ENCODE measurements at places on chromosomes 7 and 10.
A peak's percentile ranks its signal among the peaks of the same experiment; 100 is the strongest.

DNA sequence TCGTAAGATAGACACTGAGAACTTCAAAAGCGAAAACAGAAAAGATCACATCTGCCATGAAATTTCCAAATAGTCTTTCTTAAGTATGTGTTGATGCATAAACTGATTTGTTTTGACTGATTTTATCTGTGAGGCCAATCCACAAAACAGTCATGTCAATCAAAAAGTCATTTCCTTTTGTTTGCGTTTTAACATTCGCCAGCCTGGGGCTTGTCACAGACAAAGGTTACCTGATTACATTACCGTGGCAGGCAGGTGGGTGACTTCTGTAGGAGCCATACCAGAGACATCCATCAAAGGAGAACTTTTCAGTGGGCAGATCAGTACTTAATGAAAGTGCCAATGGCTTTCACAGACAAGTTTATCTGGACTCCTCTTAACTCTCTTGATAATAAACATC lies 45.5 kb upstream of the BET1 start:
- no peak overlapping the region for H3K4me3 ChIP-seq
- DNase-seq: no peak
- no peaks in the 10 kb centered on the region for H3K36me3 ChIP-seq
- no peaks in the 10 kb centered on the region for H3K27me3 ChIP-seq

- H3K36me3 ChIP-seq: peaks cover 4% of the 10 kb centered on the region
- H3K27ac ChIP-seq: peak overlapping the region; percentile 60
- H3K4me3 ChIP-seq: no peak overlapping the region
- 0 out of 2 replicates have a peak, but pooled peaks cover 4% of the 10 kb centered on the region for H3K4me1 ChIP-seq
- no peaks in the 10 kb centered on the region for H3K27me3 ChIP-seq
- no peak for DNase-seq
These were observed 15.3 kb downstream of the ECHDC3 start for GRCh38 chr10:11757454-11757820.

DNA sequence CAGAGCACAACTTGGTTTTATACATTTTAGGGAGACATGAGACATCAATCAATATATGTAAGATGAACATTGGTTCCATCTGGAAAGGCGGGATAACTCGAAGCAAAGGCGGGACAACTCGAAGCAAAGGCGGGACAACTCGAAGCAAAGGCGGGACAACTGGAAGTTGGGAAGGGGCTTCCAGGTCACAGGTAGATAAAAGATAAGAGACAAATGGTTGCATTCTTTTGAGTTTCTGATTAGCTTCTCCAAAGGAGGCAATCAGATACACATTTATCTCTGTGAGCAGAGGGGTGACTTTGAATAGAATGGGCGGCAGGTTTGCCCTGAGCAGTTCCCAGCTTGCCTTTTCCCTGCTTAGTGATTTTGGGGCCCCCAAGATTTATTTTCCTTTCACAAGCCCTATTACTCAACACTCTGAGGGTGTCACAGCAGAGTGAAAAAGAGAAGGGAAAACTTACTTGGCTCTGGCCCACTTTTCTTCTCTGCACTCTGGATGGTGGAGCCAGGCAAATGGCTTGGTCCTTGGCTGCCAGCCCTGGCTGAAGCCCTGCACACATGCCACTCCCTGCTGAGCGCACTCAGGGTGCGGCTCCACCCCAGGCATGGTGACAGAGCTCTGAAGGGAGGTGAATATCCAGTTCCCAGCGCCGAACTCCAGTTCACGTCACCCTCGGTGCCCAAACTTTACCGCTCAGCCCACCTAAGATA lies 46.7 kb downstream of the PARD3 start:
- no peak for DNase-seq
- H3K36me3 ChIP-seq: no peaks in the 10 kb centered on the region

DNA sequence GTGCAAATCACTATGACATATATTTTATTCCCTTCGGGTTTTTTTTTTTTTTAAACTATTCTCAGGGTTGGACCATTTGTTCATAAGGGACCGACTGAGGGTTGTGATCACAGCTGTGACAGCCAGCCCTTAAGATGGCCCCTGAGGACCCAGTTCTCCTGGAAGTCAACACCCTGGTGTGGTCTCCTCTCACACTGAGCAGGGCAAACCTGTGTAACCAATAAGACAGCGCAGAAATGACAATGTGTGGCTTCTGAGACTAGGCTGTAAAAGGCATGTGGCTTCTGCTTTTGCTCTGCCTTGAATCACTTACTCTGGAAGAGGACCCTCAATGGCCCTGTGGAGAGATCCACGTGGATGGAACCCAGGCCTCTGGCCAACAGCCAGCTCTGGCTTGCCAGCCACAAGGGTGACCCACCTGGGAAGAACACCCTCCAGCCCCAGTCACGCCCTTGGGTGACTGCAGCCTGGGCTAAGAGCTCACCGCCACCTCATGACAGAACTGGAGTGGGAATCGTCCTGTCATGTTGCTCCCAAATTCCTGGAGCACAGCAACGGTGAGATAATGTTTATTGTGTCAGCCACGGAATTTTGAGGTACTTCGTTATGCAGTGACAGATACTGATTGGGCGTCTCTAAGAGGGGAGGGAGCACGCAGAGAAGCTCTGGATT lies 127.1 kb downstream of the CLEC2L start:
- no peaks in the 10 kb centered on the region for H3K36me3 ChIP-seq
- H3K4me1 ChIP-seq: peaks cover 36% of the 10 kb centered on the region
- H3K27ac ChIP-seq: peak overlapping the region; percentile 35
- H3K4me3 ChIP-seq: no peak overlapping the region

- H3K27me3 ChIP-seq: no peaks in the 10 kb centered on the region
- no peaks in the 10 kb centered on the region for H3K36me3 ChIP-seq
- H3K27ac ChIP-seq: no peak overlapping the region
These were observed 65.6 kb downstream of the TWIST1 start for GRCh38 chr7:19051767-19052375.

GRCh38 chr10:842795-843194 lies 88.7 kb downstream of the LARP4B start:
- no peaks in the 10 kb centered on the region for H3K4me1 ChIP-seq
- no peak overlapping the region for H3K4me3 ChIP-seq
- H3K27me3 ChIP-seq: no peaks in the 10 kb centered on the region
- no peak for DNase-seq

DNA sequence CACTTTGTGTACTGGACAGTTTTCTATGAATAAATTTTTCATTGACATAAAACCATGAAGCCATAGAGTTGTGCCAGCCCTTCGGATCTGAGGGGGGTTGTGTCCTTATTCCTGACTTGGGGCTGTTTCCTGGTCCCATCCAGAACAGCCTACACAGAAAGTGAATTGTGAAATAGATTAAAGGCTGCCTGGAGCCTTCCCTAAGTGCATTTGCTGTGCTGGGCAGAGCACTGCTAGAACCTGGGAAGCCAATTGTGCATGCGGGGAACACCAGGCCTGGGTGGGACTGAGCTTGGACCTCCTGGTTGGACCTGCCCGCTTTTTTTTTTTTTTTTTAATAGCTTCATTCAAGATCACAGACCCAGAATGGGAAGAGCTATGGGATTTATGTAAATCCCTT lies 238.9 kb downstream of the ARHGAP21 start:
- H3K27ac ChIP-seq: no peak overlapping the region
- H3K4me3 ChIP-seq: no peak overlapping the region
- DNase-seq: no peak

DNA sequence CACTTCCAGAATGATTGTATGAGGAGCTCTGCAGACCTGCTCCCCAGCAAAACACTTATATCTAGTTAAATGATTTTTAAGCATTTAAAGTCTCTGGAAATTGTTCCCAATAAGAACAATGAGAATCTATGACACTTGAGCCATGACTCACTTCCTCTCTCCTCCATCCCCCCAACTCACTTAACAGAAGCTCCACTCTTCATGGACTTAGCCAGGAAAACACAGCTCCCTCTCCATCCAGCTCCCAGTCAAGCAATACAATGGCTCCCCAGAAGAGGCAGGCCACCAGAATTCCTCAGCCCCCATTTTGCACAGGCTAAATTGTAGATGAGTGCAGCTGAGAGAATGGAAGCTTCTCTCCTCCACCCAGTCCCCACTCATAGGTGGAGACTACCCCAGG lies 27.0 kb downstream of the AOC1 start:
- DNase-seq: no peak
- peaks cover 16% of the 10 kb centered on the region for H3K27me3 ChIP-seq
- H3K4me1 ChIP-seq: peaks cover 16% of the 10 kb centered on the region
- H3K27ac ChIP-seq: no peak overlapping the region
- peaks cover 5% of the 10 kb centered on the region for H3K36me3 ChIP-seq

GRCh38 chr10:59181668-59182067 lies 5.2 kb downstream of the PHYHIPL start:
- H3K4me3 ChIP-seq: no peak overlapping the region
- no peak overlapping the region for H3K27ac ChIP-seq
- peaks cover 6% of the 10 kb centered on the region for H3K4me1 ChIP-seq
- DNase-seq: no peak

- no peak overlapping the region for H3K4me3 ChIP-seq
- H3K4me1 ChIP-seq: peaks cover 5% of the 10 kb centered on the region
- no peaks in the 10 kb centered on the region for H3K36me3 ChIP-seq
- no peak overlapping the region for H3K27ac ChIP-seq
- no peak for DNase-seq
These were observed 652.6 kb downstream of the SORCS1 start for GRCh38 chr10:106511917-106512316.

- H3K4me1 ChIP-seq: peaks cover 6% of the 10 kb centered on the region
- H3K36me3 ChIP-seq: no peaks in the 10 kb centered on the region
These were observed 305.4 kb upstream of the PODXL start for GRCh38 chr7:131861620-131862346.

- H3K4me1 ChIP-seq: peaks cover 34% of the 10 kb centered on the region
- H3K4me3 ChIP-seq: no peak overlapping the region
- H3K27ac ChIP-seq: peak overlapping the region; percentile 72
- no peaks in the 10 kb centered on the region for H3K36me3 ChIP-seq
- no peak for DNase-seq
- H3K27me3 ChIP-seq: no peaks in the 10 kb centered on the region
These were observed 16.1 kb upstream of the JMJD1C start for GRCh38 chr10:63481815-63482421.

DNA sequence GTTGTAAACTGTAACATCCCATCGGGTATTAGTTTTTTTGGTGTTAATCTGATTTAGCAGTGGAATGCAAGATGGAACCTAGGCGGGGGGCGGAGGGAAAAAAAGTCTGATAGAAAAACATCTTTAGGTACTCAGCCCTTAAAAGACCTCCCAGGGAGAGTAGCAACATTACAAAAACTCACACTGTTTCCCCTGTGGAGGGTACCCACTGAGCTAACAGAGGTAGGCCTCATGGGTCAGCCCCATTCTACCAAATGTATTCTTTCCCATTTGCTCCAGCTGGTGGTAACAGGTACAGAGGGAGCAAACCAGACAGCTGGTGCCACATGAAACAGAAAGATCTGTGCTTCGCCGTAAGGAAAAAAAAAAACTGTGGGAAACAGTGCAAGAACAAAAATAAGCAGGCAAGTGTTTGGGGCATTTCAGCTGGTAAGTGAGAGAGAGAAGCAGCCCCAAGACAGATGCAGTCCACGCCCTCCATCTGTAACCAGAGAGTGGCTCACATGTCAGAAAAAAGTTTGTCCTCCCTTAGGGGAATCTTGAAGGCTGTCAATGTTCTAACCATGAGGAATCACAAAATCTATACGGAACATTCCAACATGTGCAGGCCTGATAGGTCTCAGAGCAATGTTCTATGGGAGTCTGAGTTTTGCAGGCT lies 65.3 kb downstream of the HOXA1 start:
- peak overlapping the region; percentile 17 for H3K27ac ChIP-seq
- H3K4me3 ChIP-seq: 0 out of 2 replicates have a peak overlapping the region, but pooled peaks have one; percentile 1
- DNase-seq: no peak
- peaks cover 24% of the 10 kb centered on the region for H3K27me3 ChIP-seq
- peaks cover 21% of the 10 kb centered on the region for H3K4me1 ChIP-seq

- H3K27me3 ChIP-seq: no peaks in the 10 kb centered on the region
- H3K4me3 ChIP-seq: no peak overlapping the region
- no peaks in the 10 kb centered on the region for H3K36me3 ChIP-seq
- H3K4me1 ChIP-seq: peaks cover 10% of the 10 kb centered on the region
These were observed 4.0 kb upstream of the EXOC4 start for GRCh38 chr7:133248901-133249300.

GRCh38 chr10:104122225-104123107 lies 495 bp downstream of the SFR1 start:
- H3K27me3 ChIP-seq: no peaks in the 10 kb centered on the region
- H3K4me1 ChIP-seq: peaks cover 36% of the 10 kb centered on the region
- peak overlapping the region; percentile 98 for H3K27ac ChIP-seq

- peaks cover 19% of the 10 kb centered on the region for H3K4me1 ChIP-seq
- DNase-seq: no peak
- H3K27ac ChIP-seq: no peak overlapping the region
- H3K27me3 ChIP-seq: no peaks in the 10 kb centered on the region
- no peaks in the 10 kb centered on the region for H3K36me3 ChIP-seq
These were observed 30.4 kb downstream of the LRRC4 start for GRCh38 chr7:128000854-128001265.

GRCh38 chr10:121159670-121160069 lies 308.5 kb downstream of the WDR11 start:
- no peaks in the 10 kb centered on the region for H3K36me3 ChIP-seq
- no peaks in the 10 kb centered on the region for H3K27me3 ChIP-seq
- no peak for DNase-seq
- no peaks in the 10 kb centered on the region for H3K4me1 ChIP-seq
- H3K27ac ChIP-seq: no peak overlapping the region

- peaks cover 14% of the 10 kb centered on the region for H3K4me1 ChIP-seq
- DNase-seq: no peak
- H3K4me3 ChIP-seq: peak overlapping the region; percentile 70
These were observed 15.4 kb upstream of the FKBP9 start for GRCh38 chr7:32941681-32942414.

DNA sequence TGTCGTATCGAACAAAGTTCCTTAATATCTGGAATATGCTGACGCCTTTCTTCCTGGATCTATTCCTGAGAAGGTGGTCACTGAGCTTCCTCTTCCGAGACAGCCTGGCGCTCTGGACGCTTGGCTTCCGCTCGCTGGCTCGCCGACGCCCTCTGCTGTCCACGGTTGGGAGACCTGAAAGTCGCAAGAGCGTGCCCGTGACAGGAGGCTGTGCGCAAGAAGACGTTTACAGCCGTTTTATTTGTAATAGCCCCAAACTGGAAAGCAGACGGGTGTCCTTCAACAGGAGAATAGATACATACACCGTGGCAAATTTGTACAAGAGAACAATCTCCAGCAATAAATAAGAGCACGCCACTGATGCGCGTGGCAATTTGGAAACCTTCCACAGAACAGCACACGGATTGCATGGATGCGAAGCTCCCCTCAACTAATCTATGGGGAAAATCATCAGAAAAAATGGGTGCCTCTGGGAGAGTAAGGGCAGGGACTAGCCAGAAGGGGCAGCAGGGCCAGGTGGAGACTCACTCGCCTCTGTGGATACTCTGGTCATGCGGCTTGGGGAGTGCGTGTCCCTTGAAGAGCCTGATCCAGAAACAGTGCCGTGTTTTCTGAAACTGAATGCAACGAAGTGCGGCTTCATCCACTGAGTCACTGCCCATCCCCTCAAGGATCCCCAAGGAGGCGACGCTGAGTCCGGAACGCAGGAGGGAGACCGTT lies 41.5 kb upstream of the BNIP3 start:
- H3K27ac ChIP-seq: no peak overlapping the region
- H3K4me1 ChIP-seq: peaks cover 8% of the 10 kb centered on the region
- no peaks in the 10 kb centered on the region for H3K36me3 ChIP-seq
- DNase-seq: peak; percentile 88
- peaks cover 22% of the 10 kb centered on the region for H3K27me3 ChIP-seq
